Airway epithelial cell (primary cell): ENCODE measurements at places on chromosomes 12 and 14. TPM values are rescaled to one million over a fixed set of nuclear protein-coding genes. Genes with fewer than 3 reads are reported as not detected.

The LTB4R gene
- 7.7 and 16.1 TPM in 2 replicates for total RNA-seq

The KRT80 gene
- total RNA-seq, result 6.5 and 7.3 TPM in 2 replicates

The NUBPL gene
- total RNA-seq, result 6.6 and 10.1 TPM in 2 replicates

The JPH4 gene
- total RNA-seq, result not detected in 2 replicates

The NELL2 gene
- not detected in 2 replicates for total RNA-seq
